ENCODE measurements at places on chromosomes 3 and 15.

DNA sequence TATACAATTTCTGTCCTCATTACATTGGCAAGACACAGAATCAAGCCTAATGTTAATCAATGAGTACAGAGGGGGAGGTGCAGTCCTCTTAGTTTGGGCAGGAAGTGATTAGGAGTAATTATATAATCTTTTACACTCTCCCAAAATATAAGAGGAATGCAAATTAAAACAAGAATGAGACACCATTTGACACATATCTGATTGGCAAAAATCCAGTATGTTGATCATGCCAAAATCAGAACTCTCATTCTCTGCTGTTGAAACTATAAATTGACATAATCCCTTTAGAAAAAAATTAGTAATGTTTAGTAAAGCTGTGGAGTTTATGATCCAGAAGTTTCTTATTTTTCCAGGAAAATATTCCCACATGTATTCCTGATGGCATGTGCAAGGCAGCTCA is 373.4 kb downstream of the EPHA6 start:
- DNase-seq: no peak

- no peak for DNase-seq
These were observed 317.7 kb downstream of the MECOM start for GRCh38 chr3:169345662-169346331.

DNA sequence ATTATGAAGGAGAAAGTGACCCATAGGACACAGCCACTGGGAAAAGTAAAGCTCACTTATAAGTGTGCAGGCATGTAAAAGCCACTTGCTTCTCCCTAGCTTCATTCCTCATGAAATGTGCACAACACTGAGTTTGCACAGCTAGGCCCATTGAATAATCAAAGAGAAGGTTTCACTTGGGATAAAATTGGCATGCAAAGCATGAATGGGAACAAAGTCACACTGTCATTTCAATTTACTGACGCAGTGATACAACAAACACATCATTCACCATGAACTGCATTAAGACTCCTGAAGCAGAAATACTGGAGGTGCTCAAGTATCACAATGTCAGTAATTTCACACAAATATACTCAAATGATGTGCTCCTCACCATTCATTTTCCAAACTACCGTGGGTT is 61.1 kb downstream of the KCNMB2 start:
- no peak for DNase-seq

- DNase-seq: peak; percentile 62
These were observed 15.4 kb upstream of the RFC4 start for GRCh38 chr3:186821429-186822387.

GRCh38 chr3:175312791-175313190 is 453.7 kb downstream of the NAALADL2 start:
- no peak for DNase-seq

DNA sequence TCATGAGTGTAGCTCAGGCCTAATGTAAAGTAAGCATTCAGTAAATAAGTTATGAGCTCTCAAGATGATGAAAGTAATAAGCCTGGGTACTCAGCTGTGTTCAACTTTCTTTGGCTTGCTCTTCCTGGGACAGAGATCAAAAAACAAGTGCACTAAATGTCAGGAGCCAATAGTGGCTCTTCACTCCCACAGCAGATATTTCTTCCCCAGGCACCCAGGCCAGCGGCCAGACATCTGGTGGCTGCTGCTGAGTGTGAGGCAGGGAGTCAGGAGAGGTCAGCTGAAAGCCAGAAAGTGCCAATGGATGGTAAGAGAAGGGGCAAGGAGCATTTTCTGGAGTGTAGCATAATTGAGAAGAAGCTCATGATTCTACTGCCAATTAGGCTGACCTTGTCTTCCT is 18.2 kb upstream of the ITGA11 start:
- no peak for DNase-seq

DNA sequence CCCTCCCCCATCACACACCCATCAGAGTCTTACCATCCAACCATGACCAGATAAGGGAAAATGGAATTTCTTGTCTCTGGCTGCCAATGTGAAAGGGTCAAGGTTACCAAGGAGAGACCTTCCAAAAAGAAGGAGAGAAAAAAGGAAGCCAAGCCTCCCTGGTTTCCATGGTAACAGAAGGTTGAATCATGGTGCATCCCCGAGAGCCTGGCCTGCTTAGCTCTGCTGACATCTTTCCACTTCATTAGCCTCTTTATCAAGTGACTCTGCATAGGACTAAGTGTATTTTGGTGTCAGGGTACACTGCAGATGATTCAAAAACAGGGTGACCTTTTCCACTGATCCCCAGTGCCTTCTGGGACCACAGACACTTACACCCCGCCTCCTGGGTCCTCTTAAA is 225.7 kb upstream of the PPP2R3A start:
- DNase-seq: no peak

DNA sequence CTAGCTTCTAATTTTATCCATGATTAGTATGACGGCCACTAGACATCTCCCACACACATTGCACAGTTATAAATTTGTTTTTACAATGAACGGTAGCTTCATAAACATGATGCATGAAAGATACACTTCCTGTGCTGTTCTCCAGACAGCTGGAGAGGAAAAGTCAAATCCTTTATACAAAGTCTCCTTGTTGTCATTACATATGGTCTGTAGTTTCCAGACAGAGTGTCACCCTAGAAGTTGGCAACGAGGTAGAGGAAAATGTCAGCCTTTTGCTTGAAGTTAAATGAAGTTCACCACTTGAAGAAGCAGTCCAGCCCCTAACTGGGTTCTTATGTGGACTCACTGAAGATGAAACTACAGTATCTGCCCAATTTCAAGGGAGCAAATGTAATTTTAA is 253.0 kb upstream of the P2RY1 start:
- no peak for DNase-seq

DNA sequence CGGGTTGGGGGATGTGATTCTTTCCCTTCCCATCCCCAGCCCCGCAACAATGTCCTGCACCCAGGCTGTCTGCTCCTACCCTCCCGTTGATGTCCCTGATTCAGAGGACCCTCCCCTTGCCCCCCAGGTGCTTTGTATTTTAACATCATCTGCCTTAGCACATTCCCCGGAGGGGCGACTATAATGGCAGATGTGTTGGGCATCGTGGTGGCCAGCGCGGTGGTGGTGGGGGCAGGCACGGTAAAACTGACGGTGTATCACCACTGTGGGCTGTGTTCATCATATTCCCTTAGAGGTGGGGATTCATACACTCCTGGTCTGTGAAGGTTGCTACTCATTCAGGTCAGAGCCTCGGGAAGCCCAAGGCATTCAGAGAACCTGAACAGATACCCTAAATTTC is 173.0 kb downstream of the ADAMTS17 start:
- no peak for DNase-seq

DNA sequence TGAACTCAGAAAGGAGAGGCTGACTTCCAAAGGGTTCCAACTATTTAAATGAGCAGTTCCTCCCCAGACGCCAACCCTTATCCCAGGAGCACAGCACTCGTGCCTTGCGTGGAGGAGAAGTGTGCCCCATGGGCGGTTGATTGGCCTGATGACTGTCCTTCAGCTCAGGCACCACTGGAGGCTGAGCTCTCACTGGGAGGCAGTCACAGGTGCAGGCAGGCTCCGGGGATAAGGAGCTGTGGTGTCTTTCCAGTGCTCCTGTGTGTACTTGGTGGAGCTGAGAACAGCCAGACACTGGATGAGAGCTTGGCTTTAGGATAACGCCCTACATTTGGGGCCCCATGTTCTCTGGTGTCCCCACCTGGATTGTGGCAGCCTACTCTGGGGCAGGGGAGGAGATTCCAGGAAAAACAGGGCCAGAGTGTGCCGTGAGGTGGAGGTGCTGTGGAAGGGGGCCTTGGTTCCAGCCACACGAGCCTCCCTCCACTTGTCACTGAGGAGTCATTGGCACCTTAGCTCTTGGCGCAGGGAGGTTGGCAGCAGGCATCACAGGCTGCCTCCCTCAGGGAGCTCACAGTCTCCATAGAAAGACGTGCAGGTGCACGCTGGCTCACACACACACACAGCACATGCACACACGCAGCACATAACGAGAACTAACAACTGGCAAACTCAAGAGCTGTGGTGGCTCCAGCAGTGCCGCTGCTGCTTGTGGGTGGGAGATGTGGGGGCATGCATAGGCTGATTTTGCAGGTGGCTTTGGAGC is 22.7 kb upstream of the EPHB3 start:
- DNase-seq: no peak

- DNase-seq: no peak
These were observed 70.4 kb downstream of the HES1 start for GRCh38 chr3:194206320-194206719.

GRCh38 chr3:66577426-66578203 is 76.8 kb upstream of the LRIG1 start:
- DNase-seq: no peak

GRCh38 chr3:4993276-4994143 is 14.3 kb downstream of the BHLHE40 start:
- no peak for DNase-seq

DNA sequence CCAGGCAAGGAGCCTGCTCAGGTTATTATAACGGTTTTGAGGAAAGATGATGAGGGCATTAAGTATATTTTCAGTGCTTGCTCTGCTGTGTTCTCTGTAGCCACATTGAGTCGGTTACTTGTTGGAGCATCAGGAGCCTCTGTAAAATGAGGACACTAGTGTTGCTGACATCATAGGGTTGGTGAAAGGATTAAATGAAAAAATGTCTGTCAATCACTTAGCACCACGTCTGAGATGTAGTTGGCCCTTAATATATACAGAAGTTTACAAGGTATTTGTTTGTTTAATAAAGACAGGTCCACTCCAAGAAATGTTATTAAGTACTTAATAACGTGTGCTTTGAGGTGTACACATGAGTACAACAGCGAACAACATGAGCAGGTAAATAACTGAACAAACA is 735 bp upstream of the SLC25A26 start:
- no peak for DNase-seq

- DNase-seq: peak; percentile 81
These were observed 6.4 kb downstream of the CELSR3 start for GRCh38 chr3:48656061-48656840.

DNA sequence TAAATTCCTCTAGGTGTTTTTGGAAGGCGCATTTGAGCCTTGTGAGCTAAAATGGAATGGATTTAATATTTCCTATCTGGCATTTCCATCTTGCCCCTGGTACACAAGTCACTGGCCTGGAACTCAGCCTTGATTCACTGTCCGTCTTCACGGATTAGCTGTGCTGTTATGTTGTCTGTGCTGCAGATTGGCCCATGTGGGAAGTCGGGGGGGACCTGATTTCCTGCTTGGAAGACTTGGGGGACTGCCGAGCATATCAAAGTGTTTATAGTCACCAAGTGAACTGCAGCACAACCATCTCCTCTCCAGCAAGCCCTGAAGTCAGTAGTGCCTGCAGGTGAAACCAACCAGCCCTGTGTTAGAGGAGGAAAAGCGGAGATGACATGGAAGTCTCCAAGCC is 12.2 kb downstream of the GHRL start:
- DNase-seq: no peak

- no peak for DNase-seq
These were observed 253.3 kb downstream of the TBC1D5 start for GRCh38 chr3:17489139-17489538.

DNA sequence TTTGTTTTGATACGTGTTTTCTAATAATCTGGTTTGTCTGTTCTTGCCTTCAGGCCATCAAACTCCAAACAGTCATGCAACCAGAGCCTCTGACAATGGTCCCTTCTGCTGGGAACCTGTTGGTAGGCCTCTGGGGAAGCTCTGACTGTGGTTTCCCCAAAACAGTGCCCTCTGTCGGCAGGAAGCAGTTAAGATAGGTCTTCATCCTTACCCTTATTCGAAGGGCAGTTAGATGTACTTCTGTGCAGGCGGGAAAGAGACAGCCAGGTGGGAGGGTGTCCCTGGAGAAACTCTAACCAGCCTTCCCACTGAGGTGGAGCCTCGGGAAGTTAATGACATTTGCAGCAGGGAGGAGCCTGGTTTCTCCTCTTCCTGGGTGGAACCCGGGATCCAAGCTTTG is 81.6 kb upstream of the CHMP2B start:
- peak; percentile 62 for DNase-seq

GRCh38 chr3:81173514-81173913 is 587.9 kb downstream of the GBE1 start:
- DNase-seq: peak; percentile 14

- DNase-seq: no peak
These were observed 53.6 kb upstream of the SNRPA1 start for GRCh38 chr15:101348643-101349042.

DNA sequence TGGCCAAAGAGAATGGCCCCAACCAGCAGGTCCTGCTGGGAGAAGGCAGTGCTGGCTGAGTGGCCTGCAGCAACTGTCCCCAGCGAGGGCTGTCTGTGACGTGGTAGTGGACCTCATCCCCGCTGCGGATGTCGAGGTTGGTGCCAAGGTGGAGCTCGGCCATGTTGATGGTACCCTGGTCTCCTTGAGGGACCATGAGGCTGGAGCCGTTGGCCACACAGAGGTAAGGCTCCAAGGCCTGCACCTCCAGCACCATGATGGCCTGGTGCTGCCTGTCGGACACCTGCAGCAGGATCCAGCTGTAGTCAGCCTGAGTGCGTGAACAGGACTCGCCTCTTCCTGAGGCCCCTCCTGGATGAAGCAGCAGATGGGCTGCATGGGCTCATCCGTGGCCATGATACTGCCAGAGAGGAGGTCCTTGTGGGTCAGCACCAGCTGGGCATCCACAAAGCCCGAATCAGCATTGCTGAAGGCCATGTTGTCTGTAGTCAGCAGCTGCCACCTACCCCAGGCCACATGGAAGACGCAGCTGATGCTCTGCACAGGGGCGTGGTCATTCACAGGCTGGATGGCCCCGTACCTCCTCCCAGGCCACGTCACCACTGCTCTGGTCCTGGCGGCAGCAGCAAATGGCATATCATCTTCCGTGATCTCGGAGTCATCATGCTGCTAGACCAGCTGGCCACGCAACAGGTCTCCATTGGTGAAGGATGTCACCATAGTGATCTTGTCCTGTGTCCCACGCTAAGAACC is 167.5 kb downstream of the GOLGA6L4 start:
- DNase-seq: no peak

GRCh38 chr3:172648747-172649146 is 62.1 kb downstream of the NCEH1 start:
- DNase-seq: peak; percentile 89

DNA sequence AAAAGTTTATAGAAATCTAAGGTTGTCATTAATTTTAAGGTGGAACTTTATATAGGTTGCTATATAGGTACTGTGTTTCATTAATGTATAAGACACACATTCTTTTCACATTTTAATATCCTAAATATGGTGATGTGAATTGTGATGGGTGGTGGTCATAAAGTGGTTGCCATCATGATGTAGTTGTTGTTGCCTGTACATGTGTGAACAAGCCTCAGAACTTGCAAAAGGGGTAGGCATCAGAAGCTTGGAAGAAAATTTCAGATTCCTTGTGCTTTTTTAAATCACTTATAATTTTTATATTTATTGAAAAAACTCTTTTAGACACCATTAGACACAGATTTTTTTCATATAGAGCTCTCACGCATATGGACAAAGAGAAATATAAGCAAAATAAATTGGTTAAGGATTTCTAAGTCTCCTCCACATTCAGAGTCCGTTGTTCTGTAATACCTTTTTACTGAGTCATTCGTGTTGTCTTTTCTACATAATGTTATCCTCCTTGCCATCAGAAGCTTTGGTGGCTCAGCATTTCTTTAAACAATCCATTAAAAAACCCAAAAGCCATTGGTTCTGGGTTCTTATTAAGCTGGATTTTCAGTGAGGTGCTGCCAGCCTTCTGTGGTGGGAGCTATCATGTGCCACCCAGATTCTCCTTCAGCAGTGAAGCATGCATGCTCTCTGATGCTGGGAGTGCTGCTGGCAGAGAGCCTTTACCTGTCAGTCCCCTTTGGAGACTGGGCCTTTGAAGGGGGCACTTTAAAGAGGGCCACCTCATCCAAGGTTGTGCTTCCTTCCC is 140.4 kb upstream of the GALNT15 start:
- no peak for DNase-seq

All from AML-193 (cell line).